Activated T-cell treated with anti-CD3 and anti-CD28 coated beads for 1 hour (primary cell): ENCODE measurements at places on chromosomes 6 and 20.

DNA sequence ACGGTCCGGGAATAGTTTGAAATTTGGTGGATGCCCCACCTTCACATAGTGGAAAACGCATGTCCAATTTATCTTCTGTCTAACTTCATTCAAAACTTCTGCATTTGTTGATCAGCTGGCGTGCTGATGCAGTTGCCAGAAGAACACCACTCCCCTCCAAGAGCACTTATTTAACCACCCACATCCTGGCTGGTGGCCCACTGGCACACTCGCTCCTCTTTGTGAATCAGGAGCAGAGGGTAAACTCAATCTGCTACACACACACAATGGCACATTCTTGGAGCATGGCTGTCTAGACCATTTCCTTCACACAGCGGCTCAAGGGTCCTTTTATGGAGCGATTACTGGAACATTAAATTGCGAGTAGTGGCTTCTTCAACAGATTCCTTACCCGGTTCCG lies 55.1 kb upstream of the CEP162 start:
- no peak for DNase-seq

- DNase-seq = no peak
Measured at GRCh38 chr6:150584065-150584464, 15.6 kb upstream of the PLEKHG1 start.

- no peak for DNase-seq
Measured at GRCh38 chr20:4181956-4182945, 166.9 kb upstream of the RNF24 start.

- no peak for DNase-seq
Measured at GRCh38 chr6:38593998-38594665, 45.6 kb downstream of the BTBD9 start.
